ENCODE measurements at places on chromosomes 2 and 18. TPM values are rescaled to one million over a fixed set of nuclear protein-coding genes. Genes with fewer than 3 reads are reported as not detected.

GRCh38 chr18:47689371-47689770, 241.1 kb downstream of the SMAD2 start:
- DNase-seq, result no peak

GRCh38 chr18:46560671-46561045, 96.4 kb downstream of the LOXHD1 start:
- no peak for DNase-seq

DNA sequence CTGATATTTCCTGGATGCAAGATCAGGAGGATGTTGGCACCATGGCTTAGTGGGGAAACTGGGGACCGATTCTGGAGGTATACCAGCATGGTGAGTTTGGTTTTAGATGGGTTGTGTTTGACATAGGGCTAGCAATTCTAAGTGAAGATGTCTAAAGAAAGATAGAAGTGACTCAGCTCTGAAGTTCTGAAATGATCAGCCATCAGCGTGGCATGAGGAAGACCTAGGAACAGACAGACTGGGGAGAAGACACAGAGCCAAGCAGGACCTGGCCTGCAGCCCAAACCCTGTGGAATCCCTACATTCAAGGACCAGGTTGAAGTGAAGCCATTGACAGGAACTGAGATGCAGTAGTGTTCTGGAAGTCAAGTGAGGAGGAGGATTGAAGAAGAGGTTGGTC, 39.8 kb downstream of the HRH4 start:
- DNase-seq, result no peak

- DNase-seq, result no peak
Measured at GRCh38 chr2:40658941-40659340, 207.1 kb upstream of the SLC8A1 start.

Gene IL36A
- total RNA-seq, result not detected

DNA sequence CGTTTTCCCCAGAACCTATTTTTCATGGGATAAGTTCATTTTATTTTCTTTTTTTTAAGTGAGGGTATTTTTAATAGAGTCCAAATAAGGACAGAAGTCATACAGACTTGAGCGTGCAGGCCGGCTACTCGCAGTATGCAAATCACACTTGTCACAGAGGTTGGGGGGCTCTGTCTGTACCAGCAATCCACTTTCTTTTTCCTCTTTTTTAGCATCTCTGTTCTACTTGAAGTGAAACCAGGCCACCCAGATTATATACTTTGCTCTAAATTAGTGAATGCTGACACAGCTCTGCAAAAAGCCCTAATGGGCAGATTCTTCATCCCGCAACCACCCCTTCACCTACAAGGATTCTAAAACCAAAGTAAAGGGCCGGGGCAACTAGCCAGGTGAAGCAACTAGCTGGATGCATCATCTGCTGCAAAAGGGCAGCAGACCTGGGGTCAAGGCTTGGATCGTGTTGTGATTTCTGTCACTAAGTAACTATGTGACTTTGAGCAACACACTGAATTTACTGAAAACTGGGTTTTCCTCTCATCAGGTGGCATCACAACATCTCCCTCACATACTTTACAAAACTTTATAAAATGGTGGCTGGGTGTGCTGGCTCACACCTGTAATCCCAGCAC, 18.4 kb downstream of the KDSR start:
- no peak for DNase-seq

Gene OBSL1
- total RNA-seq, result 0.83 TPM

GRCh38 chr2:12009323-12009905, 263.0 kb downstream of the LPIN1 start:
- DNase-seq, result no peak

Gene CYP27A1
- total RNA-seq, result 0.10 TPM

Gene CRYBA2
- not detected for total RNA-seq

- DNase-seq, result no peak
Measured at GRCh38 chr2:165471349-165471950, 2.0 kb downstream of the CSRNP3 start.

Gene DSG1
- not detected for total RNA-seq

Gene HOXD3
- total RNA-seq, result not detected

DNA sequence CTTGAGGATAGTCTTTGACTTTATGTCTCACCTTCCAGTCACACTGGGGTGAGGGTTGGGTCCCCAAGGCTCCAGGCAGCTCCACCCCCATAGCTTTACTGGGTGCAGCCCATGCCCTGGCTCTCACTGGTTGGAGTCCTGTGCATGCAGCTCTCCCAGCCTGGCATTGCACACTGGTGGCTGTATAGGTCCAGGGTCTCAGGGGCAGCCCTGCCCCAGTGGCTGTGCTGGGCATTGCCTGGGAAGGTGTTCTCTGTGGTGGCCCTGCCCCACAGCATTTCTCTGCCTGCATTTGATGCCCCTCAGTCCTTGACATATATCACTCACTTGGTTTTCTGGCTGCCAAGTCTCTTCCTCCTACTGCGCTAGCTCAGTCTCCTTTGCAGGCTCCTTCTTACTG, 21.2 kb downstream of the MPHOSPH10 start:
- no peak for DNase-seq

Data from activated CD4-positive, alpha-beta memory T cell treated with anti-CD3 and anti-CD28 coated beads for 36 hours (primary cell).